Left ventricle myocardium inferior (tissue), 1 donor: ENCODE measurements at places on chromosomes 2 and 18.
A peak's percentile ranks its signal among the peaks of the same experiment; 100 is the strongest.

GRCh38 chr18:50642439-50642838, 82.6 kb downstream of the MAPK4 start:
- no peak for DNase-seq

- DNase-seq: no peak
These were observed 129.0 kb downstream of the ERBB4 start for GRCh38 chr2:212409560-212409959.

GRCh38 chr18:49721981-49722380, 91.4 kb downstream of the ACAA2 start:
- no peak for DNase-seq

DNA sequence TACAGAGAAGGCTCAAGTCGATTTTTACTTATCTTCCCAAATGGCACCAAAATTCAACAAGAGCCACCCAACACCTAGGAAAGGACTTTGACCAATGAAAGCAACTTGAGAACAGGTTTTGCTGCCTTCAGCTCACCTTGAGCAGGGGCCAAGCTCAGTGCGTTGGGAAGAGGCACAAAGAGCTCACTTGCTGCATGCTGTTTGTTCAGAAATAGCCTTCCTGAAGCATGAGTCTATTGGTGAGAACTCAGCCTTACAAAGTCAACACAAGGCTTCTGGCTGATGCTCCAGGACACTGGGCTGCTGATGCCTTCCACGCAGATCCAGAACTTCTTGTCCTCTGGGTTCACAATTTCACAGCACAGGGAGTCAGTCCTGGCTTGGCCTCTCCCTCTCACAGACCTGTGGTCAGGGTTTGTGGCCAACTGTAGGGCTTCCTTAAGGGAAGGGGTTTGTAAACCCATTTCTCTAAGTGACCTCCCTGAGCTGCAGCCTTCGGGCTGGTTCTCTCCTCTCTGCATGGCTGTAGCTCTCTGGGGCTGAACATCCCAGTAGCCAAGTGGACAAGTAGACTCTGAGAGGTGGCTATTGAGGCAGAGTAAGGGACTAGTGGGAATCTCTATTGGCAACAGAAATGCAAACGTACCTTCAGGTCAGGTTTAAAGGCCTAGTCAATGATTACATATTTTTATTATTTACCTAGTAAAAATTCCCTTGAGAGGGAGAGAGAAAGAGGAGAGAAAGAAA, 124.7 kb upstream of the GATA6 start:
- no peak for DNase-seq

- no peak for DNase-seq
These were observed 206.8 kb downstream of the VAPA start for GRCh38 chr18:10120622-10121021.

GRCh38 chr2:96832754-96833507, 10.9 kb downstream of the ANKRD23 start:
- peak; percentile 67 for DNase-seq

DNA sequence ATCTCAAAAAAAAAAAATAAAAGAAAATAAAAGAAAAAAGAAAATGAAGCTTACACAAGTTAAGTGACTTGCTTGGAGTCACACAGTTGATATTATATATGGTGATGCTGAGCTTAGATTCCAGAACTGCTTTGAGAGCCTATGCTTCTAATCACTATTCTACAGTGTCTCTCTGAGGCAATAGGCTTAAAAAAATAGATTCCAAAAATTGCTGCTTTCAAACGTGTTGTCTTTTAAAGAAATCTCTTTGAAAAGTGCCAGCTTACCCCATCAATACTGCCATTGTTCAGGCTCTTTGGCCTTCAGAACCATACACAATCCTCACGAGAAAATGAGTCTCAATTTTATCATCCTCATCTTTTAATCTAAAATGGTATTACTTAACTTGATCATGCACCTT, 102.6 kb downstream of the CDK15 start:
- DNase-seq: no peak

DNA sequence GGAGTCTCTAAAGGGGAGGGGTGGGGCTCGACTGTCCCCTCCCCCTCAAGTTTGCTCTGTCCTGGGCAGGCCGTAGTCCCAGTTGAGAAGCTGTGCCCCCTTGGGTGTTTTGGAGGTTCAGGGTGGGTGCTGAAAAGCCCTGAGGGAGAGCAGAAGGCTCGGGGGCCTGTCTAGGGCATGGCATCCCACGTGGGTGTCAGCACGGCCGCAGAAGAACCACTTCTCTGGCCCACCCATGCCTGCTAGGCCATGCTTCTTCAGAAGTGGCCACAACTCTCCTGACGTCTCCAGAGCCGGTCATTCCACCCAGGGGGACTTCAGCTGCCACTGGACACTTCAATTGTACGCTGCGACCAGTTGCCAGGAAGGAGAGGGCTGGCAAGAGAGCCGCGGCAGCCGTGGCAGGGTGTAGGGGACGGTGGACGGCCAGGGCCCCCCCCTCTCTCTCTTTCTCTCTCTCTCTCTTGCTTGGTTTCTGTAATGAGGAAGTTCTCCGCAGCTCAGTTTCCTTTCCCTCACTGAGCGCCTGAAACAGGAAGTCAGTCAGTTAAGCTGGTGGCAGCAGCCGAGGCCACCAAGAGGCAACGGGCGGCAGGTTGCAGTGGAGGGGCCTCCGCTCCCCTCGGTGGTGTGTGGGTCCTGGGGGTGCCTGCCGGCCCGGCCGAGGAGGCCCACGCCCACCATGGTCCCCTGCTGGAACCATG, at the start of gene INPP5D:
Gene INPP5D, plus strand, starts transcription at position 546 of the 704 bp plus-strand sequence. Its CDS starts 137 bp downstream, at position 683.
- peak; percentile 36 for DNase-seq

- no peak for DNase-seq
These were observed 49.5 kb upstream of the BCL11A start for GRCh38 chr2:60602828-60603532.

- DNase-seq: no peak
These were observed 104.7 kb downstream of the TSN start for GRCh38 chr2:121860033-121860757.

GRCh38 chr2:161424394-161424769, 8.3 kb downstream of the TBR1 start:
- no peak for DNase-seq

GRCh38 chr18:57749604-57749970, 53.5 kb downstream of the ATP8B1 start:
- DNase-seq: no peak
